ENCODE measurements at places on chromosomes 2 and 18. TPM values are rescaled to one million over a fixed set of nuclear protein-coding genes. Genes with fewer than 3 reads are reported as not detected.

Gene DTNA
- 6.7 TPM for polyA plus RNA-seq

Gene REG3A
- 1.5 TPM for polyA plus RNA-seq

Gene STK17B
- 2.2 TPM for polyA plus RNA-seq

Gene ATAD2B
- polyA plus RNA-seq: 4.0 TPM

Gene DHRS9
- 9.2 TPM for polyA plus RNA-seq

Gene IL36G
- polyA plus RNA-seq: 54.5 TPM

Gene TMEM37
- 3.4 TPM for polyA plus RNA-seq

Gene GRB14
- 4.0 TPM for polyA plus RNA-seq

Gene SLC23A3
- 1.2 TPM for polyA plus RNA-seq

Gene EVX2
- not detected for polyA plus RNA-seq

Gene DGUOK
- 42.8 TPM for polyA plus RNA-seq

Gene NIF3L1
- polyA plus RNA-seq: 11.3 TPM

Gene ZAP70
- polyA plus RNA-seq: 5.0 TPM

Gene ABHD1
- 0.08 TPM for polyA plus RNA-seq

Gene CYRIA
- polyA plus RNA-seq: 0.47 TPM

Gene ASXL2
- 1.9 TPM for polyA plus RNA-seq

Gene IL1A
- 17.4 TPM for polyA plus RNA-seq

Gene GPATCH11
- polyA plus RNA-seq: 2.7 TPM

Gene DSC1
- polyA plus RNA-seq: 0.04 TPM

Gene ARHGEF33
- polyA plus RNA-seq: 0.24 TPM

Gene YES1
- polyA plus RNA-seq: 15.4 TPM

Gene CRYBA2
- 0.49 TPM for polyA plus RNA-seq

Gene TCF23
- not detected for polyA plus RNA-seq

Gene KLHL14
- polyA plus RNA-seq: 0.09 TPM

Gene HTR2B
- 1.3 TPM for polyA plus RNA-seq

Gene MCFD2
- 12.4 TPM for polyA plus RNA-seq

Gene RAX
- 0.14 TPM for polyA plus RNA-seq

Gene ALK
- polyA plus RNA-seq: 0.04 TPM

Gene DTNB
- 13.9 TPM for polyA plus RNA-seq

Gene ZNF396
- 0.65 TPM for polyA plus RNA-seq

Gene HMSD
- 0.26 TPM for polyA plus RNA-seq

Gene QPCT
- 1.8 TPM for polyA plus RNA-seq

Gene FAM117B
- 3.1 TPM for polyA plus RNA-seq

Gene MPHOSPH10
- polyA plus RNA-seq: 29.3 TPM

Gene ESPNL
- 0.12 TPM for polyA plus RNA-seq

Gene NDUFV2
- polyA plus RNA-seq: 222 TPM

Gene LGALSL
- polyA plus RNA-seq: 16.8 TPM

Gene MYCN
- 0.51 TPM for polyA plus RNA-seq

Gene NETO1
- not detected for polyA plus RNA-seq

Gene CNGA3
- 0.02 TPM for polyA plus RNA-seq

Gene AKAIN1
- not detected for polyA plus RNA-seq

Gene ALLC
- 0.04 TPM for polyA plus RNA-seq
